EL (cell line): ENCODE measurements at places on chromosomes 4 and X.

DNA sequence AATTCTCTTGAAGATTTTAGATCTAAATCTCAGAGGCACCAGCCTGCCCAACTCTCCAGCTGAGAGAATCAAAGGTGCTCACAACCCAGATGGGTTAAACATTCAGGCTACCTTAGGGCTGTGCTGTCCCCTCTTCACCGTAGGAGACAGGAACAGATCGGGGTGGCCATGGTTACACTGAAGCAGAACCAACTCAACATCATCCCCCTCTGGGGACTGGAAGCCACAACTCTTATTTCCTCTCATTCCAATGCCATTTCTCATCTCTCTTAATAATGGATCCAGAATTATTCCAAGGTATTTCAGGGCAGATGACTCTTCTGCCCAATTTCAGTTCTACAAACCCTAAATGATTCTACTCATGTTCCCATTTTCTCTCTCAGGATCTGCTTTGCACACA is 109.7 kb downstream of the NKX6-1 start:
- DNase-seq: peak; percentile 3

DNA sequence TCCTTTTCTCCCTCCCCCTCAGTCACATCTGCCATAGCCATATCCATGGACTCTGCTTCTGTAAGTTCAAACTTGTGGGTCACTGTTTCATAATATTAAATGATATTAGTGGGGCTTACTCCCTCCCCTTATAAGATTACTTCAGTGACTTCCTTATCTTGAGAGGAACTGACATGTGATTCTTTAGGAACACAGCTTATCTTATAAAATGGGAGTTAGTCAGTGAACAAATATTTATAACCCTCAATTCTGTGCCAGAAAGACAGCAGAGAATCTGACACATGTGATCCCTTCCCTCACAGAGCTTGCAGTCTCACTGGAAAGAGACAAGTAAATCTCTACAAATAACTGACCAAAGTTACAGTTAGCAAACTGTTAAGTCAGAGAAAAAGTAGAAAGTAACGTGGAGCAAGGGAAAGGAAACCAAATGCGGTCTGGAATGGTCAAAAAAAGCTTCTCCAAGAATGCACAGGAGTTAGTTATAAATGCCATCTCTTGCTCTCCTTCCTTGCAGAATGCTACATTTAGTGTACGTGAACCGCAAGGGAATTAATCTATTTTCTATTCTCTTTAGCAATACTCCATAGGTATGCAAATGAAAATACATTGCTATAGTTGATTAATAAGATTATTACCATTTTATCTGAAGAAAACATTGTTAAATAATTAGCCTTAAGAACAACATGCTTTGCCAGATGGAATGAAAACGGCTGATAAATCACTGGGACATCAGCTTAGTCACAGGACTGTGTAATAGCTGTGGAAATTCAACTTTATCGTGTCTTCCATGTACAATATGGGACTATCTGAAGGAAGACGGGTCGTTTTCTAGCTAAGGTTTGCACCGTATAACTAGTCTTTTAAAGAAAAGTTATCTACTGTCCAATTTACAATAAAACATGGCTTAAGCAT is 29.0 kb downstream of the SGMS2 start:
- peak; percentile 71 for DNase-seq

DNA sequence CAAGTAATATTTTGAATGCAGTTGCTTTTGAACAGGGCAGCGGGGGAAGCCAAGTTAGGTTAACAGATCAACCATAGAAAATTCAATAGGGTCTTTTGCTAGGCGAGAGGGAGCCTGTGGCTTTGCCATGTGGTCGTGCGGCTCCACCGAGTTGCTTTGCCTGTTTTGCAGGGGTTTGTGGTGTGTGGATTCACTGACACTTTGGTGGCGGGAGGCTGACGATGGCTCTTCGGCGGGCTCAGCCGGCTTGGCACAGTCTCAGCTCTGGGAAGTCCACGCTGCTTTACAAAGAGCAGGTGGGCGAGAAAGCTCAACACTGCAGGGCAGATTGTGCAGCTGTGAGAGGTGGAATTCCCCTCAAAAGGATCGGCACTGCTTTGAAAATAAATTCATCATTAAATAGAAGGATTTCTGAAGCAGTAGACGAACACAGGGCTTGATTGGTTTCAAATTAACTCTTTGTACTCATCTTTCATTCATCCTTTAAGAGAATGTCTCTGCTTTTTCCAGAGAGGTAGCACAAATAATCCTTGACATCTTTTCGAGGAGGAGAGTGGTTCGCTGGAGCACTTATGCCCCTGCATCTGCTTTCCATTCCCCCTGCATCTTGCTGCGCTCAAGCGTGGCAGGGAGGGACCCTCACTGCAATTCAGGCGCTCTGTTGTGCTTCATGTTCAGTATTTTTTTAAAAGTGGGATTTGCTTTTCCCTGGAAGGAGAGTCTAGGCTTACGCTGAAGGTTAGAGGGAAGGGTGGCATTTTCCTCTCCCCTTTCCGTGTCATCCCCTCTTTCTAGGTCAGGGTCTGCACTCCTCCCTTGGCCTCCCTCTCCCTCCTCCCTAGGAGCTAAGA is 201.8 kb upstream of the LEF1 start:
- no peak for DNase-seq

DNA sequence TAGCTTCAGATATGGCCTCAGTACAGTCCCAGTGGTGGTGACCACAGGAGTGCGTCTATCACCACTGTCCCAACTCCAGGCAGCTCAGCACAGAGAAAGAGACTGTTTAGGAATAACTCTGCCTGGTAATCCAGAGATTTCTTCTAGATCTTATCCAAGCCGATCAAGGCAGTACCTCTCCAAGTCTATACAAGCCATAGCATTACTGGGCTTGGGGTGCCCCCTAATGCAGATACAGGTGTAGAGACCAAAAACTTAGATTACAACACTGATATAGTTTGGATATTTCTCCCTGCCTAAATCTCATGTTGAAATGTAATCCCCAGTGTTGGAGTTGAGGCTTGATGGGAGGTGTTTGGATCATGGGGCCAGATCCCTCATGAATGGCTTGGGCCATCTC is 100.9 kb downstream of the PTCHD1 start:
- DNase-seq: no peak
